ENCODE measurements at places on chromosomes 11 and 22.

DNA sequence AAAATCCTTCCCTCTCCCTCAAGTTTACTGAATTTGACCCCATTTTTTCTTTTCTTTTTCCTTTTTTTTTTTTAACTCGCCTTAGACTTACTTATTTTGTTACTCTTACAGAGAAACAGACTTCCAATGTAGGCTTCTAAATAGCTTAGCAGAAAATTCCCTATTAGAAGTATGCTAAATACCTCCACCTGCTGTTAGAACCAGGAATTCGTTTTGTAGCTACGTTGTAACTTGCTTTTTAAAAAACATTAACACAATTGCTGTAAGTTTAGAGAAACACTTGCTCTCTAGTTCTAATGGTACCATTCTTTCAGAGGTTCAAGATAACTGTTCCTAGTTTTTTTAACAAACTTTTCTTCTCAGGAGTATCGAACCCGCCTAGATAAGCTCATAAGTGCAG is 324.2 kb downstream of the DCDC1 start:
- no peak for DNase-seq

GRCh38 chr11:2708151-2708581 is 8.4 kb upstream of the KCNQ1OT1 start:
- DNase-seq, result no peak

- DNase-seq, result no peak
Observed at GRCh38 chr11:66050581-66051231, 1.5 kb upstream of the SF3B2 start.

DNA sequence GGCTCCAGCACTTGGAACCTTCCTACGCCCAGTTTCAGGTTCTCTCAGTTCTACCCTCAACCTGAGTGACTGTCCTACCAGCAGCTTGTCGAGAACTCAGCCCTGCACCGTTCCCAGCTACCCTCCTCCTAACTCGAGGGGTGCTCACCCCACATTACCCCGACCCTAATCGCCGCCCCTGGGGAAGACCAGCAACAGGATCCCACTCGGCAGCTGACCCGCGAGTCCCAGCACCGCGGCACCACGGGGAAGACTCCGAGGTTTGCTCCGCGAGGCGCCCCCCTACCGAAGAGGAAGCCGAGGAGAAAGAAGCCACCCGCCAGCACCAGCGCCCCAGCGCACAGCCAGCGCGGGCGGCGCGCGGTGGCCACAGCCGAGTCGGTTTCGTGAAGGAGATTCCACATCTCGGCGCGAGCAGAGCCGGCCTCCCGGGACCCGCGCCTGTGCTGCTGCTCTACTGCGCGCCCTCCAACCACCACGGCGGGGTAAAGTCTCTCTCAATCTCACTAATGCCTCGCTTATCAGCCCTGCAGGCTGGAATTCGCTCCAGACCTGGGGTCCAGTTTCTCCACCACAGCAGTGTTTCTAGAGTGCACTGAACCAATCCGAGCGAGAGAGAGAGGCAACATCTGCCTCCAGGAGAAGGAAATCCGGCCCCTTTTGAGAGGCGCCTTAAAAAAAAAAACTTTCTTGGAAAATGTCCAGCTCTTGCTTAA is at the start of gene FOLH1:
FOLH1 (minus strand) TSS at position 597 of the 716 bp plus-strand sequence; CDS start at position 404, 193 bp downstream.
- DNase-seq, result no peak

- DNase-seq, result no peak
Observed at GRCh38 chr11:45921561-45922424, 663 bp upstream of the LARGE2 start.

- DNase-seq, result peak; percentile 84
Observed at GRCh38 chr11:118610773-118611432, 3.5 kb downstream of the PHLDB1 start.

- DNase-seq, result no peak
Observed at GRCh38 chr11:70537576-70538571, 139.5 kb downstream of the CTTN start.

DNA sequence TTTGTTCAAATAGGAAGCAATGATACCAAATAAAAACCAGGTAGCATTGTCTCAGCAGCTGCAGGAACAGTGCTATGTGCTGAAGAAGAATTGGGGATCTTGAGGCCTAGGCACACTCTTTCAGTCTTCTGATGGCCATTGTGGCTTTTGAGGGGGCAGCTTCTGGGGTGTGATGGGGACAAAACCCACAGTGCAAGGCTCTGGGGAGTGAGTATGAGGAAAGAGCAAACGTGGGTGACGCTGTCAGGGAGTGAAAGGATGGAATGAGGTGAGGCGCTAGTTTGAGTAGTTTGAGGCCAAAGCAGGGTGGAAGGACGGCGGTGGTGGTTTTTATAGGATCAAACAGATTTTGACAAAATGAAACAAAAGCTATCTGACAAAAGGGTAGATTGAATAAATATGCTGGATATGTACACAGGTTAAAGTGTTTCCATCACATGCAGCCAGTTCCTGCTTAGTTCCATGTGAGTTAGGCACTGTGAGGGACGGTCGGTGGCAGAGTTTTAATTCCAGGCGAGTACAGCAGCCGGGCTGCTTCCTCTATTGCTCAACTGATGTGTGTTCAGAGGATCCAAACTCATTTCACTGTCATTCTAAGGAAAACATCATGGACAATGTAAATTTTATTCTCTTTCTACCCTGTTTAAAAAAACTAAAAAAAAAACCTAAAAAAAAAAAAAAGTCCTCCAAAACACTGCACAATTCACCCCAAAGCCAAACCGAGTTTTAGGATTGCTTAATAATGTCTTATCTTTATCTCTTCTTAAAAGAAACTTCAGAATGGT is 18.9 kb downstream of the ADAMTS15 start:
- no peak for DNase-seq

DNA sequence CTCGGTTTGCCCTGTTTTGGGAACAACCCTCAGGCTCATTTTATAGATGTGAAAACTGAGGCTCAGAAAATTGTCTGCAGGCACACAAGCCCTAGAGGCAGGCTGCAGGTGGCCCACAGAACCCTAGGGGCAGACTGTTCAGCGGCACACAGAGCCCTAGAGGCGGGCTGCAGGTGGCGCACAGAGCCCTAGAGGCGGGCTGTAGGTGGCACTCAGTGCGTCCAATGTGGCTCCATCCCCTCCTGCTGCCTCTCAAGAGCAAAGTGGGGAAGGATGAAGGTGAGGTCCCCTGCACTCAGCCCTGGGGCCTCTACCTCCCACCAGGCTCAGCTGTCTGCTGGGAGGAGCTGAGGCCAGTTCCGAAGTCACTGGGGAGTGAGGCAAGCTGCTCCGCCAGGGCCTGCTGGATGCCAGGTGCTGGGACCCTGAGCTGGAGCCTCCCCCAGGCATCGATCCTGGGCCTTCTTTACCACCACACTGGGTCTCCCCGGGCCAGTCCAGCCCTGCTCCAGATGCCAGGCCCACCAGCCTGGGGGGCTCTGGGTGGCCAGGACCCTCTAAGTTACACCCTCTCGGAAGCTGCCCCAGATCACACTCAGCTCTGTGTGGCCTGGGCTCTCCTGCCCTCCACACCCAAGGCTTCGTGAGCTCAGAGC is 2.3 kb downstream of the ACY3 start:
- DNase-seq, result peak; percentile 21
